ENCODE measurements at places on chromosomes 16 and 17.

DNA sequence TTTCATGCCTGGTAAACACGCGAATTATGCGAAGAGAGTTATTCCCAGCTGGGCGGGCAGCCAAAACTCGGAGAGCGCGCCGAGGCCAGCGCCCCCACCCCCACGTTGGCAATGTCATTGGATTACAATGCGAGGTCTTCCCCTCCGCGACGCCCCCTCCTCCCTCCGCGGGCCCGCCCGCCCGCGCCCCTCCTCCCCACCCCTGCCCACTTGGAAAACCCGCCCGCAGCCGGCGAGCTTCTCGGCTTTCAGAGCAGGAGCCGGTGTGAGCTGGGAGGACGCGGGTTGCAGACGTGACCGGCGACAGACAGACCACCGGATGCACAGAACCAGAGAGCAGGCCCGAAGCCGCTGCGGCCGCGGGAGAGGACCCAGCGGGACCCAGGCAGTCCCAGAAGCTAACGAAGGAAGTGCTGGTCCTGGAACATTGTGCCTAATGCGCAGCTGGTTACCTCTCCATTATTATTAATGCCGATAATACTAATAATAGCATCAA is 4.0 kb downstream of the NOG start:
- no peak for DNase-seq

- no peak for DNase-seq
Observed at GRCh38 chr17:31488982-31489294, 97.5 kb downstream of the RAB11FIP4 start.

DNA sequence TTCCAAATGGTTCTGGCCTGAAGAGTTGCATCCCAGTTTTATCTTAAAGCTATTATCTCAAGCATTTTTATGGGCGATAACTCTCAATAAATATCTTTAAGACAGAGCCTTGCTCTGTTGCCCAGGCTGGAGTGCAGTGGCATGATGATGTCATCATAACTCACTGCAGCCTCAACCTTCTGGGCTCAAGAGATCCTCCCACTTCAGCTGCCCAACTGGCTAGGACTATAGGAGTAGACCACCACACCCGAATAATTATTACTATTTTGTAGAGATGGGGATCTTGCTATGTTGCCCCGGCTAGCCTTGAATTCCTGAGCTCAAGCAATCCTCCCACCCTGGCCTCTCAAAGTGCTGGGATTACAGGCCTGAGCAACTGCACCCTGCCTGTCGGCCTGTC is 26.1 kb upstream of the CYTH1 start:
- DNase-seq = no peak

DNA sequence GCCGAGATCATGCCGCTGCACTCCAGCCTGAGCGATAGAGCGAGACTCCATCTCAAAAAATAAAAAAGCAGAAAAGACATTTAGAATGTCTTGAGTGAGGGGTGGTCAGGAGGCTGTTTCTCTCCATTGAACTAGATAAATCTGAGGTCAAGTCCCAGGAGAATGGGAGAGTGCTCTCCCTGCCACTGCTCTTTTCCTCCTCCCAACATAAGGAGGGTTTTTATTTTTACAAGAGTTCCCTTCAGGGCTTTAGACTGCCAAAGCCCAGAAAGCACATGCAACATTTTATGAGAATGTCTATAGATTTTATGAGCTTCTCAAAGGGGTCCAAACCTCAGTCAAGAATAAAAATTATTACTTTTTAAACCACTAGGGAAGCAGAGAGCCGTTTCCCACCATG is 1.6 kb downstream of the RND2 start:
- no peak for DNase-seq

GRCh38 chr17:61411261-61412142 is 11.9 kb downstream of the TBX2 start:
- no peak for DNase-seq

DNA sequence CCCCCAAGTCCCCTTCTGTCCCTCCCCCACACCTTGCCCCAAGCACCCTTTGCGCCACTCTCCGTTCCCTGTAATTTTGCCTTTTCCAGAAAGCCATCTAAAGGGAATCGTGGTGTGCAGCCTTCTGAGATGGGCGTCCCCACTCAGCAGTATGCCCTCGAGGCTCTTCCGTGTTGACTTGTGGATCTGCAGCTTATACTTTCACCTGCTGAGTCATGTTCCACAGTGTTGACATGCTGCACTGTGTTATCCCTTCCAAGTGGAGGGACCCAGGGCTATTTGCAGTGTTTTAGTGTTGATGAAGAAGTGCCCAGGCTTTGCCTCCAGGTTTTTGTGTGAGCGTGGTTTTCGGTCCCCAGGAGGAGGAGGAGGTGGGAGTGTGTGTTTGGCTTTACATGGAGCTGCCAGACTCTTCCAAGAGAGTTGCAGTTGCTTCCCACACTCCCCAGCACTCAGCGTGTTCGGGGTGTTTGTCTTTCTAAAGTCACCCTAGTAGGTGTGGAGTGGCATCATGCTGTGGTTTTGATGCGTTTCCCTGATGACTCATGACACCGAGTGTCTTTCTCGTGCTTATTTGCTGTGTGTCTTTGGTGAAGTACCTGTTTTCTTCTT is 32.1 kb upstream of the JPT2 start:
- no peak for DNase-seq

DNA sequence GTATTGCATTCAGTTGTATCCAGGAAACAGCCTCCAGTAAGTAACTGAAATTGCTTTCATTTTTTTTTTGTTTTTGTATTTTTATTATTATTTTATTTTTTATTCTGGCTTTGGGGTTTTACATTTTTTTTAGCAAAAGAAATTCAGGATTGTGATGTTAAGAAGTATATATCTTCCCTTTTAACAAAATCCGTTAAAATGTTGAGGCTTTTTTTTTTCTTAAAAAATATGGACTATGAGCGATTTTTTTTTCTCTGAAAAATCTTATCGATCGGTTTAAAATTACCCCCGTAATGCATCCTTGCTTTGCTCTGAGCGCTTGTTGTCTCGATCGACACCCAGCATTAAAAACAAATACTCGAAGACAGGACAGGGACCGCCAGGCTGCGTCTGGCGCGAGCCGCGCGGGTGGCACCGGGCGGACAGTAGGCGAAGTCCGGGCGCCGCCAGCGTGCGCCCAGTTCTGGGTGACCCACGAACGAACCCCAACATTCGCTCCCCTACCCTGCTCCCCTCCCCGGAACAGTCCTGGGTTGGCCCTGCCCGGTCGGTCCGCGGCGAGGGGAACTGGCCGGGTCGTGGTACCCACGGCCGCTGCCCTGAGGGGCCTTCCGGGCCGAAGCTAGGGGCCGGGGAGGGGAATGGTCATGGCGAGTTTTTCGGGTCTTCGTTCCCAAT is 482 bp downstream of the BAHCC1 start:
- no peak for DNase-seq

DNA sequence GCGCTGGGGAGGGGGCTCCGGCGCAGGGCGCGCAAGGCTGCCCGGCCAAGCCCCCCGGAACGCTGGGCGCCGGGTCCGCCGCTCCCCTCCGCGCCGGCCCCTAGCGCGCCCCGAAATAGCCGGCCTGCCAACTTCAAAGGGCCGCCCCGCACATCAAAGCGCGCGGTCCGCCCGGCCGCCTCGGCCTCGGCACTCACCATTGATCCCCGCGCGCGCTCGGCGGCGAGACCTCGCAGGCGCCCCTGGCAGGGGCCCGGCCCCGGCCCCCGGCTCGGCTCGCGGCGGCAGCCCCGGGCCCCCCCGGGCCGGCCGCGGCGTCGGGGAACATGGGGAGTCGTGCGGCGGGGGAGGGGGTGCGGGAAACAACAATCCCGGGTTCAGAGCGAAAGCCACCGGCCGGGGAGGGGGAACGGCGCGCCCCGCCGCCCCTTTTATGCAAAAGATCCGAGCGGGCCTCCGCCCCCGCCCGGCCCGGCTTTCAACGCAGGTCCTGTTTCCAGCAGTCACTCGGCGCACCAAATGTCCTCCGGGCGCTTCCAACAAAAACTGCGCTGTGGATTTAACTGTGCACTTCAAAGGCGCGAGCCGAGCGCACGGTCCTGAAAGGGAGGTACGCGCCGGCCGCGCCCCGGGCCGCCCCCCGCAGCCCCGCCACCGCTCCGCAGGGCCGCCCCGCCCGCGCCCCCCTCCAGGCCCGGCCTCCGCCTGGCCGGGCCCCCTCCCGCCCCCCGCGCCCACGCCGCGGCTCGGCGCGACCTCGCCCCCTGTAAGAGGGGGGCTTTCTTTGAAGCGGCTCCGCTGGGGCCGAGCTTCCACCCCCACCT is 608 bp downstream of the AXIN2 start:
- peak; percentile 40 for DNase-seq

GRCh38 chr16:23857256-23857880 is 21.6 kb downstream of the PRKCB start:
- DNase-seq = no peak

GRCh38 chr17:59067756-59068155 is 38.9 kb downstream of the TRIM37 start:
- no peak for DNase-seq

DNA sequence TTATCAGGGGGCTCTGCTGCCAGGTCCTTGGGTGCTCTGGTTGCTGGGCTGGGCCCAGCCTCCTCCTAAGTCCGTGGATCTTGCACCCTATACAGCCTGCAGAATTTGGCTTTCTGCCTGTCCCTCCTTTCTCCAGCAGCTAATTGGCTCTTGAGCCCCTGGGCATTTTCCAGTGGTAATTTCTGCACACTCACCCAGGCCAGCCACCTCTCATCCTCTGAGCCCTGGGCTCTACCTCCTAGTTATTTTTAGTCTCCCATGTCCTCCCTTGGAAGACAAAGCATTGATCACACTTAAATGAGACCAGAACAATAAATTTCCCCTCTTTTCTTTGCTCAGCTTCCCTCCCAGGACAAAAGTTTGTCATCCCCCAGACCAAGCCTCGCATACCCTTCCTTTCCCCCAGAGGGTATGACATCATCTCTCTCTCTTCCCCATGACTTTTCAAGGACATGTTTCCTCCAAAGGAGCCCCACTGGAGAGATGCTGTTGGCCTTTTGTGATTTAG is 38.1 kb downstream of the C17orf75 start:
- no peak for DNase-seq

- DNase-seq = no peak
Observed at GRCh38 chr17:40633871-40634270, 13.7 kb downstream of the SMARCE1 start.

All from activated CD4-positive, CD25-positive, alpha-beta regulatory T cell (primary cell).